ENCODE measurements at places on chromosomes 5 and 9.

- DNase-seq = peak; percentile 57
These were observed 569 bp downstream of the CAMK4 start for GRCh38 chr5:111224561-111225345.

DNA sequence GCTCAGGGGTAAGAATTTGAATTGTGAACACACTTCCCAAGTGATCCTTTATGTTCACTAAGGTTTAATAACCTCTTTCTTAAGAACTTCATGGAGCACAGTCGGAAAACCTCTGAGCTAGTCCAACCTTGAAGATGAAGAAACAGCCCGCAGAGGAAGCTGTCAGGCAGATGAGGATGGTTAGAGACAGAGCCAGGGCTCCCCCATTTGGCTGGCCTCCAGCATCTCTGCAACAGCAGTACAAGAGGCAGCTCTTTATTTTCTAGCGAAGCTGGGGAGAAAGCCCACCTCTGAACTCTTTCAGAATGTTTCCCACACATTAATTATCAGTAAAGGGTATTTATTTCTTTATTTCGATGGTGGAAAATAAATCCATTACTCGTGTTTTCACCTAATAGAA lies 350.8 kb downstream of the DMRT2 start:
- DNase-seq = no peak

- no peak for DNase-seq
These were observed 88.6 kb downstream of the AGTPBP1 start for GRCh38 chr9:85653153-85653552.

DNA sequence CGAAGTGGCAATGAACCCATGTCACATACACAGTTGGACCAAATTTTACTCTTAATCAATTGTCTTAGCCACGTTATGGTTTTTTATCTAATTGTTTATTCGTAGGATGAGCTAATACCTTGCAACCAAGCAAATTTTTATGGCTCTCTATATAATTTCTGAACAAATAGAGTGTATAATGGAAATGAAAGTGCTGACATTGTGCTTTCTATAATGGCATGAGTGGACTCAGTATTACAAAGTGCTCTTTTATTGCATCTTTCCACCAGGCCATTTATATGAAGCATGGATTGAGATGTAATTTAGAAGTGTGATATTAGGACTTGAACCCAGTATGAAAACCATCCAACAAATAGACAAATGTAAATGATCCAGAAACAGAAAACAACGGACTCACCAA lies 1096.0 kb downstream of the DTWD2 start:
- no peak for DNase-seq

DNA sequence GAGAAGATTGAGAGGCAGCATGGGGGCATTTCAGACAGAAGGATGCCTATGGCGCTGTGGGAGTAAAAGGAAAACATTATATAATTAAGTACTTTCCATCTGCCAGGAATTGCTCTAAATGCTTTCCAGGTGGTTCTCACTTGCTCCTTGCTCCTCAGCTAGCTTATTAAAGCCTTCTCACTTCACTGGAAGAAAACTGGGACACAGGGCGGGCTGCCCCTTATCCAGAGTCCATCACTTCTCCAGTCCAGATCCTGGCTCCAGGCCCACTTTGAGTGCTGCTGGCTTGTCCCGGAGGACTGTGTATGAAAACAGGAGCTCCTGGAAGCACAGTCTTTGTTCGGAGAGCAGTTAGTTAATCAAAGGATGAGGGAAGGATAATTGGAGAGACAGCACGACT lies 409.9 kb upstream of the ADAMTS16 start:
- DNase-seq = no peak

DNA sequence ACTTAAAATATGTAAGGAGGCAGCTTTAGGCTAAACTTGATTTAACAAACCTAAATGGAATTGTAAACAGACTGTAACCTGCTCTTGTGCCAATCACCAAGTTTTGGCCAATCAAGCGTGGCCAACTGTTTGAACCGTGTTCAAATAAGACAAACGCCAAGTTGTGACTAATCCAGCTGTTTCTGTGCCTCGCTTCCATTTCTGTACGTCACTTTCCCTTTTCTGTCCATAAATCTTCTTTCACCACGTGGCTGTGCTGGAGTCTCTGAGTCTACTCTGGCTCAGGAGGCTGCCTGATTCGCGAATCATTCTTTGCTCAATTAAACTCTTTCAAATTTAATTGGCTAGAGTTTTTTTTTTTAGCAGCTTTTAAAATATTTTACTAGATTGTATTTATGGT lies 71.3 kb downstream of the LIX1 start:
- no peak for DNase-seq

GRCh38 chr5:97095318-97095732 lies 47.1 kb downstream of the LIX1 start:
- DNase-seq = no peak

GRCh38 chr9:72924154-72924790 lies 28.6 kb downstream of the ALDH1A1 start:
- DNase-seq = no peak

GRCh38 chr5:65924366-65925043 lies 1.9 kb upstream of the ERBIN start:
- no peak for DNase-seq

DNA sequence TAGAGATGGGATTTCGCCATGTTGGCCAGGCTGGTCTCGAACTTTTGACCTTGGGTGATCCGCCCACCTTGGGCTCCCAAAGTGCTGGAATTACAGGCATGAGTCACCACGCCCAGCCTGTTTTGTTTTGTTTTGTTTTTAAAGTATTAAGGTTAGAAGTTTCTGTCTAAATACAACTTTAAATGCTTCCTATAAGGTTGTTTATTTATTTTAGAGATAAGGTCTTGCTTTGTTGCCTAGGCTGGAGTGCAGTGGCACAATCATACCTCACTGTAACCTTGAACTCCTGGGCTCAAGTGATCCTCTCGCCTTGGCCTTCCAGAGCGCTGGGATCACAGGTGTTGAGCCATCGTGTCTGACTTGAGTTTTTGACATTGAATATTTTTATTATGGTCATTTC lies 11.4 kb downstream of the MRRF start:
- no peak for DNase-seq

GRCh38 chr5:142281008-142281367 lies 43.8 kb downstream of the SPRY4 start:
- DNase-seq = no peak

GRCh38 chr9:27622693-27623340 lies 49.5 kb upstream of the C9orf72 start:
- no peak for DNase-seq

DNA sequence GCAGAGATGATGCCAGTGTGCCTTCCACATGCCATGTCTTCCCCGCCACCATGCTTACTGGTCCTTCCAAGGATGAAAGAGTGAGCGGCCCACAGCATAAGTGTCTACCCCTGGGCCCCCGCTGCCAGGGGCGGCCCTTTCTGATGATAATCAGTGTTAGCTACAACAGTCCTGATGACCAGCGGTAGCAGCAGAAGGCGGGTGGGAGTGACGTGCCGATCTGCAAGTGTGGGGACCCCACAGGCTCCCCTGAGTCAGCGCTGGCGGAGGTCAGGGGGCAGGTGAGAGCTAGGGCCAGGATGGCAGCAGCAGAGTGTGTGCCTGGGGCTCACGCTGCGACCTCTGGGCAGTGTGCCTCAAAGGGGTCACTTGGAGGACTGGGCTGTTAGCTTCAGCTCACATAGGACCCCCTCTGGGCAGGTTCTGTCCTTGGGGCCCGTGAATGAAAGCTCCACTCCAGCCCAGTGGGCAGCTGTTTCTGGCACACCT lies 80.4 kb downstream of the HMCN2 start:
- no peak for DNase-seq

GRCh38 chr5:140236891-140237598 lies 62.1 kb downstream of the CYSTM1 start:
- no peak for DNase-seq

- DNase-seq = no peak
These were observed 76.2 kb upstream of the ZFAND5 start for GRCh38 chr9:72440992-72441847.

- DNase-seq = no peak
These were observed 29.0 kb downstream of the PSAT1 start for GRCh38 chr9:78325846-78326360.
